ENCODE measurements at places on chromosomes 11 and 22.

- no peak for DNase-seq
Measured at GRCh38 chr11:63032457-63032856, 16.8 kb upstream of the SLC22A8 start.

DNA sequence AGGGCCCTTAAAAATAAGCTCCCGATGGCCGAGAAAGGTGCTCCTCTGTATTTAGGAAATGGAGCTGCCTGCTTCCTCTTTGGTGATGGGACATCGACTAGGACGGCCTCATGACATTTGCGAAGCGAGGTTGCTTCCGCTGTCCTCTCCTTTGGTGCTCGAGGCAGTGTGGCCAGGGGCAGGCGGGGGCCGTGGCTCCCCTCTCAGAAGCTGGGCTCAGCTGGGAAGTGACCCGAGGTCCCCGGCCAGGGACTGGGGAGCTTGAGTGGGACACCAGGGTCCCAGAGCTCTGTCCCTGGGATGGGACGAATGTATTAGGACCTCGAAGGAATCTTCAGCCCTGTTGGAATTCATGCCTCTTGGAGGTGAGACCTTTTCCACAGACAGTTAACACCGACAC lies 151.1 kb downstream of the CTTN start:
- no peak for DNase-seq

DNA sequence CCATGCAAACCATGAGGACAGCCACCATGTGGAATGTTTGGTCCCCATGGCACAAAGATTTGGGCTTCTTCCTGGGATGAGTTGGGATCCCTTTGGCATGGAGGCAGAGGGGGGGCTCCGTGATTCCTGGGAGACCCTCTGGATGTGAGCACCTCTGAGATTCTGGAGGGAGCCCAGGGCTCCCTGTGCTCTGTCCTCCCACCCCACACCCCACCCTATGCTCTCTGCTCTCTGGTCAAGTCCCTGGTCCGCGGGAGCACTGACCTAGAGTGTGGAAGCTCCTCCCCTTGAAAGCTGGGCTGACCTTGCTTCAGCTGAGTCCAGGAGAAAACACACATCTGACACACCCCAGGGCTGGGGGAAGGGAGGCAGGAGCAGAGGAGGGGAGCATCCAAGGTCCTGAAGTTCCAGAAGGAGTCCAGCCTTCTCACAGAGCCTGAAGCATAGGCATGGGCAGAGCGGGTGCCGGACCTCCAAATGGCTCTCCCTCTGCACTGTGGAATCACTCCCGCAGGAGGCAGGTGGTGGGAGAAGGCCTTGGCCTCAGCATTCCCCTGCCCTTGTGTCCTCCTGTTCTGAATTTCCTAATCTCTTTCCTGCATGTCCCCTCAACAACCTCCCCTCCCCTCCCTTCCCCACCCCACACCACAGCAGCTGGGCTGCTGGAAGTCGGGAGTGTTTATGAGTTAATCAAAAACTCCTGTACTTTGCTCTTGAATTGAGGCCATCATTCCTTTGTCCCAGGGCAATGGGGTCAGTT lies 25.7 kb upstream of the OAF start:
- DNase-seq, result no peak

- DNase-seq, result no peak
Measured at GRCh38 chr11:12890476-12890875, 118.6 kb upstream of the RASSF10 start.

DNA sequence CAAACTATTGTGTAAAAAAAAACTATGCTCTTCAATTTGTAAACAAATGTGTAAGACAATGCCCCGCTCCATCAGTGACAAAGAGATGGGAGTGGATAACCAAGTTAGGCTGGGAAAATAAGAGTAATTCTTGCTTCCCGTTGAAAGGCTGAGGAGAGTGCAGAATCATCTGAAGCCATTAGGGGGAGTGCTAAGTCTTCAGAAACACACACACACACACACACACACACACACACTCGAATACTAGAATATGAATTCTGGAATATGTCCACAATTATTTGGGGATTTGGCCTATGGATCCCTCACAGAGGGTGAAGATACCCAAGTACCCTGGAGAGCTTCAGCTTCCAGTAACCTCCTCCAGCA lies 27.8 kb upstream of the ROBO3 start:
- peak; percentile 19 for DNase-seq

- DNase-seq, result no peak
Measured at GRCh38 chr11:104095791-104096190, 59.4 kb downstream of the DDI1 start.

GRCh38 chr11:125649465-125650166 lies 24.7 kb downstream of the CHEK1 start:
- DNase-seq, result no peak

DNA sequence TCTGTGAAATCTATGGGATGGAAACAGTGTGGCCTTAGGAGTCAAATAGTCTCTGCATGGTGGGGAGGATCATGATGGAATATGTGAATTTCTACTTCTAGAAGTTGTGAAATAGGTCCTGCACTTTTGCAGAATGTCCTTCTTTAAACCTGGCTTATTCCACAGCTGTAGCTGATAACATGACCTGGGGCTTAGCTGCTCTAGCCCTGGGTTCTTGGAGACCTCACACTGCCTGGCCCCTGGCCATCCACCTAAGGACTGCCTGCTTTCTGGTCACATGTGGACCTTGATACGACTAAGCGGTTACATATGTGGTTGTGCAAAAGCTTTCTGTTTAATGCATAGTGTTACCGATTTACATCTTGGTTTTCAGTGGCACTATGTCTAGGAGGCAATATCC lies 88.2 kb downstream of the SWAP70 start:
- DNase-seq, result no peak

DNA sequence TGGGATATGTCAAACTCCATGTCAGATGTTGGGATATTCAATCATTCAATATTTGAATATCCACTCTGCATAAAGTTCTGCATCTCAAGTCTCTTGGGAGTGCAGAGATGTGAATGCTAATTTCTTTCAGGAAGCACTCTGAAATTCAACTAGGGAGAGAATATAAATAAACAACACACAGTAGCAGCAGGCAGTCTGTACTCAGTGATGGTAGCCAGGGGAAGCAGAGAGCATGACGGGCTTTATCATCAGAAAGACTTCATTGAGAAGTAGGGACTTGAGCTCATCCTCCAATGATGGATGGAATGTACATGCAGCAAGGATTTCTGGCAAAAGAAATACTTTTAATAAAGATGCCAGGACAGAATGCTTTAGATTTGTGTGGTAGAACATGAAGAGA lies 9.8 kb upstream of the TEAD1 start:
- no peak for DNase-seq

DNA sequence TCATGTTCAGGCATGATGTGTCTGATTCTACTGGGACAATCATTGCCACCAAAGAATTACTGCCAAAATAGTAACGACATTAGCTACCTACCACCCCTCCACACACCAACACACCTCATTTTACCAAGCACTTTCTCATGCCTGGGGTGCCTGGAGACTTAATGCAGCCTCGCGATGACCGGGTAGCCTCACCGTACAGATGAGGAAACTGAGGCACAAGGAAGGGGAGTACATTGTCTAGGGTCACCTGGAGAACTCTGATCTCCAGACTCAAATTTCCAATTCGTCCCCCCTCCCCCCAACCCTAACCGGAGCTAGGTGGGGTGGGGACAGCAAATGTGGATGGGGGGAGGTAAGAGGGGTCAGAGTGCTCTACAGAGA lies 2.7 kb upstream of the RTN4RL2 start:
- no peak for DNase-seq

GRCh38 chr11:83510530-83511460 lies 224.6 kb upstream of the CCDC90B start:
- no peak for DNase-seq

DNA sequence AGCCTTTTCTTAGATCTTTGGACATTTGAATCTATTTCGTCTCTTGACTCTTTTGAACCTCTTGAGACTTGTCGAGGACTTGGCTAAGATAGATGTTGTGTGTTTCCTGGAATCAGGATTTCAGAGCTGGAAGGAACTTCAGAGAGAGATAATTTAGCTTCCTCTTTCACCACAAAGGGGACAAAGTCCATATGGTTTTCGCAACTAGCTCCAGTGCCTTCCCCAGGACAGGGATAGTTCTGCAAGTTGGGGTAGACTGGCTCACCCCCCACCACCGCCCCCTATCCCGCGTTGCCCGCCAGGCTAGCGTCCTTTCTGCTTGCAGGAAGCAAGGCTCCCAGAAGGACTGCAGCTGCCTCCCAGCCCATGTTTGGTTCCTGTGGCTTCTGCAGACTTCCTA lies 75.7 kb upstream of the MYO18B start:
- DNase-seq, result no peak

DNA sequence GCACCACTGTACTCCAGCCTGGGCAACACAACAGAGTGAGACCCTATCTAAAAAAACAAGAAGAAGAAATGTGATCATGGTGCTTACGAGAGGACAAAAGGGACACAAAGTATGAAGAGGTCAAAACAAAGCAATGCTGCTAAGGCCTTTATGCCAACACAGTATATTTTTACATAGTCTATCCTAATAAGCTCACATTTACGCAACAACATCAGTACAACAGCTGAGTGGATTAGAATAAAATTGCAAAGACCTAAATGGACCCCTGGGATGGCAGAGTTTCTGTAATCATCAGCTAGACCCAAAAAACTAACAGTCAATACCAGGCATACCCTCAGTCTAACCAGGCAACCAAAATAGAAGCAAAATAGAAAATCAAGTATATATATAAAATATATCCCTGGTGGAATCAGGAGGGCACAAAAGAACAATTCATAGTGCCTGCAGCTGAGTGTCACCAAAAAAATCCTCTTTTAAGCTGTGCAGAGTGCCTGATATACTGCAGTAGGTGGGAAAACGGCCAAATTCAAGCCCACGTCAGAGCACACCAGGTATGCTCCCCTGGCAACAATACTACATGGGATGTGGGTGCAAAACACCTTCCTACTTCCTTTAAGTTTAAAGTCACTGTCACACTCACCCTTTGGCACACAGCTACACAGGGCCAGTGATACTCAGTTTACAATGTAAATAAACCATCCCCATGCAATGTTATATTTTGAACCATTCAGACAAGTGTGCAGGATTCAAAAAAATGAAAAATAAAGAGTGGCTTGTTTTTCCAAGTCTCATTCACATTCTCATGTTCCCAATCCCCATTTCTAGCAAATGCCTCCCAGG lies 57.8 kb downstream of the RBFOX2 start:
- no peak for DNase-seq

GRCh38 chr11:107493117-107493516 lies 35.5 kb upstream of the CWF19L2 start:
- DNase-seq, result no peak

DNA sequence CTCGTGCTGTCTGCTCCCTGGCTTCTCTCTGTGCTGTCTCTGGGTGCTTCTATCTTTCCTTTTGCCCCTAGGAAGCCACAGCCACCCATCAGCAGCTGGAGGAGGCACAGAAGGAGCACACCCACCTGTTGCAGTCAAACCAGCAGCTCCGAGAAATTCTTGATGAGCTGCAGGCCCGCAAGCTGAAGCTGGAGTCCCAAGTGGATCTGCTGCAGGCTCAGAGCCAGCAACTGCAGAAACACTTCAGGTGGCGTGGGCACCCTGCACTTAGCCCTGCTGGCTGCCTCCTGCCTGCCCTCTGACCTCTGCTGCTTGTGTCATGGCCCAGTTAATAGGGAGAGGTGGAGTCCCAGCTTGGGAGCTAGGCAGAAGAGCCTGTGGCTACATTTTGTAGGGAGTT lies 67.8 kb downstream of the CEP164 start:
- no peak for DNase-seq

DNA sequence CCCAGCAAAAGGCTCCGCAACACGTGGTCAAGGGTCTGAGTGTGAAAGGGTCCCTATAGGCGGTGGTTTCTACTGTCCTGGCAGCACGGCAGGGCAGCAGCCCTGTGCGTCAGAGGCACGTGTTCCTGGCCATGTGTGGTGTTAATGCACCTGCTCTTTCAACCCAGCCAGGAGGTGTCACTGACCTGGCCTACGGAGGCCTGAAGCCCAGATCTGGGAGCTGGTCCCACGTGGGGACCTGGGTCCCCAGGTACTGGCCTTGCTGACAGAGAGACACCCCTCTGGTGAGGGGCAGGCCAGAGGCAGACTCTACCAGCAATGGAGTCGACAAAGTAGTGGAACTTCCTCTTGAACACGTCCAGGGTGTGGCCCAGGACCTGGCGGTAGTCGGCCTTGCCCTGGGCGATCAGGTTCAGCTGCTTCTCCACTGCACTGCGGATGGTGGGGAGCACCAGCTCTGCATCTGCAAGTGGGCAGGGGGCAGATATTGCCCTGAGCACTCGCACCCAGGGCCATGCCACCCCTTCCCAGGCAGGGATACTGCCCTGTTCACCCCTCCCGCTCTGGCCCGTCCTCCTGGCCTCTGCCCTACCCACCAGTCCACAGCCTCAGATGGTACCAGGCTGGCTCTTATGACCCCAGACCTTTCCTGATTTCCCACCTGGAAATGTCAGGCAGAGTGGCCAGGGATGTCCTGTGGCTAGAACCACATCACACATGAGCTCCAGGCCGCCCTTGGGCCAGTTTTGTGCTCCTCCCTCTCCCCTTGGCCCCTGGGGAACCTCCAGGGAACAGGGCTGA lies 6.8 kb upstream of the PPM1F start:
- no peak for DNase-seq

GRCh38 chr22:20408891-20409290 lies 14.9 kb downstream of the ZNF74 start:
- no peak for DNase-seq

GRCh38 chr11:117366248-117366647 lies 38.6 kb downstream of the CEP164 start:
- DNase-seq, result no peak

DNA sequence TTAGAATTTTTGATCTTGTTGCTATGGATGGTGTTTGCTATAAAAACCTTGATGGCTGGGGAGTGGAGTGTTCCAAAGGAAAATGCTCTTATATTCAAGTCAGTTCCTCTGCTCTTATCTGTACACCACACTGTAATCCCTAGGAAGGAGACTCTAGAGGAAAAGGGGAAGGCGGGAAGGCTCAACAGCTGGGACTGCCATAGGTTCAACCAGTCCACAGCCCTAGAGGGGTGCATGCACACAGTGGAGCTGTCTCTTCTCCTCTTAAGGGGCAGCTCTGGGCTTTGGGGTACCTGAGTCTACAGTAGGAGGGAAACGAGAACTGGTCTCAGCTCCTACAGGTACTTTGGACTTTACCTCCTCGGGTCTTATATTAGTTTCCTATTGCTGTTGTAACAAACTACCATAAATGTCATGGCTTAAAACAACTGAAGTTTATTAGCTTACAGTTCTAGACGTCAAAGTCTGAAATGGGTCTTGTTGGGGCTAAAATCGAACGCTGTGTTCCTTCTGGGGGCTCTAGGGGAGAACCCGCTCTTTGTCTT lies 77.2 kb upstream of the ZBED5 start:
- DNase-seq, result no peak

GRCh38 chr11:68302670-68303069 lies 9.7 kb upstream of the LRP5 start:
- no peak for DNase-seq

DNA sequence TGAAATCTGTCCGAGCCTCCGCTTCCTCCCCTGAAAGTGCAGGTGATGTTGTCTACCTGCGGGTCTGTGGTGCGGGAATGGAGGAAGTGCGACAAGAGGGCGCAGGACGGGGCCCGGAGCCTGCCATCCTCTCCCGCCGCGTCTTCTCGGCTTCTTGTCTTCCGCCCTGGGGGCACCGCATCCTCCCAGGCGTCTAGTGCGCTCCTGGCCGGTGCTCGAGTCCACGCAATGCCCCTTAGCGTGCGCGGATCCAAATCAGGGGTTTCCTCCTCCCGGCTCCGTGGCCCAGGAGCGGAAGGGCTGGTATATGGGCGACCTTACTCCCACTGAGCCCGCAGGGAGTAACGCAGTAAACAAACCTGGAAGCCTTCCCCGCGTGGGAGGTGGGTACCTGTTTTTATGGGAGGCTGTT lies 405 bp downstream of the SFI1 start:
- DNase-seq, result peak; percentile 57

GRCh38 chr22:46479046-46479445 lies 58.4 kb downstream of the CELSR1 start:
- DNase-seq, result no peak

All from activated CD8-positive, alpha-beta T cell treated with anti-CD3 and anti-CD28 coated beads for 36 hours (primary cell).